ENCODE measurements at places on chromosomes 6 and 20. TPM values are rescaled to one million over a fixed set of nuclear protein-coding genes. Genes with fewer than 3 reads are reported as not detected.

The CDC40 gene
- 14.7 TPM for total RNA-seq

The LATS1 gene
- total RNA-seq: 15.7 TPM

The ERVFRD-1 gene
- total RNA-seq: not detected

The SLC22A1 gene
- 0.44 TPM for total RNA-seq

The WFDC9 gene
- not detected for total RNA-seq

The HLA-E gene
- 190 TPM for total RNA-seq

The FOXP4 gene
- total RNA-seq: 12.0 TPM

The CRYBG1 gene
- 124 TPM for total RNA-seq

The PLCB1 gene
- total RNA-seq: 2.7 TPM
